ENCODE measurements at places on chromosomes 3 and 15.

GRCh38 chr15:98123297-98123696 lies 162.8 kb downstream of the ARRDC4 start:
- DNase-seq = no peak

DNA sequence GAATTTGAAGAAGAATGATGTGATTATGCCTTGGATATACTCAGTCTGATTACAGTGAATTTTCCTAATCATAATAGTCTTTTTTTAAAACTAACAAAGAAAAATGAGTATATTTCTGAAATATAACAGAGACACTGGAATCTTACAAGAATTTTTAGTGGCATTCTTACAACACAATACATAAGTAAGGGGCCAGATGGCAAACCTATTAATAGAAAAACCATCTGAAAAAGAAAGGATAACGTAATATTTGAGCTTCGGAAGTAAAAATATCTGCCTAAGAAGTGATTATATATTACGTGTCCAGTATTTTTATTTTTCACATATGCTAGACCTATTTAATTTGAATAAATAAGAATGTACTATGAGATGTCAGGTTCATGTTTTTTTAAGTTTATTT lies 452.8 kb downstream of the NAALADL2 start:
- no peak for DNase-seq

GRCh38 chr15:85137489-85138168 lies 156.0 kb downstream of the PDE8A start:
- no peak for DNase-seq

- DNase-seq = peak; percentile 39
Measured at GRCh38 chr3:44762170-44762677, 630 bp downstream of the KIF15 start.

GRCh38 chr15:61243983-61244593 lies 15.0 kb upstream of the RORA start:
- no peak for DNase-seq

- peak; percentile 56 for DNase-seq
Measured at GRCh38 chr3:98811048-98811447, 47.9 kb downstream of the ST3GAL6 start.

- no peak for DNase-seq
Measured at GRCh38 chr3:127954640-127955039, 39.6 kb downstream of the KBTBD12 start.

DNA sequence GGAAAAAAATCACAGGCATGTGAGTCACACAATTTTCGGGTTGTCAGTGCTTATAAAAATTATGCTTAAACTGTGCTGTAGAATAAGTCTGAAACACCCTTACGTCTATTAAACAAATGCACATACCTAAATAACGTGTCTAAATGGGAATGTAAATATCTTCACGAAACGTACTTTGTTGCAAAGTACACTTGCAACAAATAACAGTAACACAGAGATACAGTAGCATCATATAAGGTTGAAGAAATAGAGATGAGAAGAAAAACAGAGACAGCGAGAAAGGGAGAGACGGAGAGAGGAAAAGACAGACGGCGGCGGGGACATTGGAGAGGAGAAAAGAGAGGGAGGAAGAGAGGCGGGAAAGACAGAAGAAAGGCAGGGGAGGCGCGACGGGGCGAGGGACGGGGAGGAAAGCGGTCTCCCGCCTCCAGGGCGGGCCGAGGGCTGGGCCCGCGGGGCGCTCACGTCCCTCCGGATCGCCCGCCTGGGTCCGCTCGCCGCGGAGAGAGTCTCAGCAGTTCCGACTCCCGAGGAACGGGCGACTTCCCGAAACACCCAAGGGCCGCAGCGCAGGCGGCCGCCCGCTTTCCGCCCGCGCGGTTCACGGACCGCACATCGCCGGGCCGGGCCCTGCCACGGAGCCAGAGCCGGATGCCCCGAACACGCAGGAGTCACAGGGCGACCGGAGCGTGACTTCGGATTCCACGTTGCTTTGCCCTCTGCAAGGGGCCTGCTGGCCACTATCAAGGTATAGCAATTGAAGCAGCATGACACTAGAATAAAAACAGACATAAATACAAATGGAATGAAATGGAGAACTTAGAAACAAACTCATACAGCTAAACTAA lies 153.4 kb downstream of the LMLN start:
- peak; percentile 36 for DNase-seq

DNA sequence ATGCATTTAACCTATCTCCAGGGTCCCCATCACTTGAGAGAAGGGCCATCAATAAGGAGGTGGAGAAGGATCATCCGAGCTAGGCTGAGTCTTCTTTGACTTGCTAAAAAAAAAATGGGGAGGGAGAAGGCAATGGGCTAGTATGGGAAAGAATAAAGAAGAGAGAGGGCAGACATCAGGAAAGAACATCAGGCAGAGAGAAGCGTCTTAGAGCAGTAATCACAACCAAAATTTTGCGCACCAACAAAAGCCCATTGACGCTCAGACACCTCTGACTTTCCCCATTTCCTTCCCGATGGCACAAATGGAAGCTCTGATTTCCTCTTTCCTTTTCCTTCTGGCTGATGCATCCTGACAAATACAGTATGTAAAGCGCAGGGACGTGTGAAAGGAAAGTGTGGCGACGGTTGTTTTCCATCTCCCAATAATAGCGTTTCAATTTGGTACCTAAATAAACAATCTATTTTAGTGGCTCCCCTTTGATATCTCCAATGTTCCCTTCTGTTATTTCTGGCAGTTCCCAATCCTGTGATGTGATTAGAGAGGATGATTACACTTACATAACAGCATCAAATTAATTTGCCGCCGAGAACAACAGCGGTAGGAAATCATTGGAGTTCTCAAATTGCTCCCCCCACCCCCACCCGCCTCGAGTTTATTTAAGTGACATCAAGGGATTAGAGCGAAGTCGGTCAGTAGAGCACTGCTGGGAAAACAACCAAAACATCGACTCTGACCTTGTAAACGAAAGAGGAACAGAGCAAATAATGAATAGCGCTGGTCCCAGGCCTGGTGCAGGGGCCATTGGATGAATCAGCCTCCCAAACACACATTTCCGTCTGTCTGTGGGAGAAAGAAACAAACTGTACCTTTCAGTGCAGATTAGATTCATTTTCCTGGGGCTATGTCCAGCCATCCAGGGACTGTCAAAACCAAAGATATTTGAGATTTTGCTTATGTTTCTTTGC lies 273.3 kb upstream of the ICE2 start:
- DNase-seq = no peak

- no peak for DNase-seq
Measured at GRCh38 chr3:80550174-80550573, 782.4 kb upstream of the ROBO1 start.

GRCh38 chr3:194168994-194169393 lies 33.0 kb downstream of the HES1 start:
- DNase-seq = peak; percentile 46

DNA sequence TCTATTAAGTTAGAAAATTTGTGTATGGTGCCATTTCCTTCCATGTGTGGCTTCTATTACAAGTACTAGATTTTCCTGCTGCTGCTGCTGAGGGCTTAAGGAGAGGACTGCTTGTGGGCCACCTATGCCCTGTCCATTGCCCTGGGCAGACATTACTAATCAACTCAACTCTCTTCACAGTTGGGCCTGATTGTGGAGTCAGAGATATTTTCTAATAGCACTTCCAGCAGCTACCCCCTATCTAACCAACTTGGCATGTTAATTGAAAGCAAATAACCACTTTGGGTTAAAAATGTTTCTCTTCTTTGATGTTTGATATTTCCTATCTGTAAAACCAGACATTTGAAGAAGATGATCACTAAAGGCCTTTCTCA lies 242.0 kb downstream of the EDEM1 start:
- no peak for DNase-seq

DNA sequence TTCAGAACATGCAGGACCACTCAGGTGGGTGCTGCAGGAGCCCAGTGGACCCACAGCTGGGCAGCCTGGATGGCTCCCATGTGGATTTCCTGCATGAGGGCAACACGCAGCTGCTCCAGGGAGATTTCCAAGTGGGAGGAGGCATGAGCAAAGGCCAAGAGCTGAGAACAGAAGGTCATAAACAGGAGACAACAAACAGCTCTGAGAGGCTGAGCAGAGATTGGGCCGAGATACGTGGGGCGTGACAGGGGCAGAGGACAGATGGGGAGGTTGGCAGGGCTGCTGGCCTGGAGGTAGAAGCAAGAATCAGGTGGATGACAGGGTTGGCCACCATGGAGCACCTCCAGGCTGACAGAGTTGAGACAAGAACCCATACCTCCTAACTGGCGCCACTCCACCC lies 2.9 kb downstream of the PHGR1 start:
- no peak for DNase-seq

DNA sequence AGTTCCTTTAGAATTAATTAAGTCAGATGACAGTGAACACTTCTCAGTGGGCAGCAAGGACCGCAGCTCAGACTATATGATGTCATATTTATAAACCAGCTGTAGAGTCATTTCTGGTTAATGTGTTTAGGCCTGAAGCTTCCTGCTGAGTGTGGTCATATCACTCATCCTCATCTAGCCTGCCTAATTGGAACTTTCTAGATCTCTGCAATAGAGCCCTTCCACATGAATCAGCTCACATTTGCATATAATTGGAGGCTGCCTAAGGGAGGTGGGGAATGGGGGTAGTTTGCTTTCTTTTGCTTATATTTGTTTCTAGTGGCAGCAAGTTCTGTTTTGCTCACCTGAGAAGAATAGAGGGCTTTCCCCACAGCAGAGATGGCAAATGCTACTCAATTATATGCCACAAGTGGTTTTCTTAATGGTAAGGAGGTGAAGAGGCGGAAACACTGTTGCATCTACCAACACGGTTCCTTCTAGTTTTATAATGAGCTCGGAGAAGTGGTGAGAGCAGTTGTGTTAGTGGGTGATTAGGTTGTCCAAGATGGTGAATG lies 148.1 kb downstream of the KLHL25 start:
- peak; percentile 18 for DNase-seq

DNA sequence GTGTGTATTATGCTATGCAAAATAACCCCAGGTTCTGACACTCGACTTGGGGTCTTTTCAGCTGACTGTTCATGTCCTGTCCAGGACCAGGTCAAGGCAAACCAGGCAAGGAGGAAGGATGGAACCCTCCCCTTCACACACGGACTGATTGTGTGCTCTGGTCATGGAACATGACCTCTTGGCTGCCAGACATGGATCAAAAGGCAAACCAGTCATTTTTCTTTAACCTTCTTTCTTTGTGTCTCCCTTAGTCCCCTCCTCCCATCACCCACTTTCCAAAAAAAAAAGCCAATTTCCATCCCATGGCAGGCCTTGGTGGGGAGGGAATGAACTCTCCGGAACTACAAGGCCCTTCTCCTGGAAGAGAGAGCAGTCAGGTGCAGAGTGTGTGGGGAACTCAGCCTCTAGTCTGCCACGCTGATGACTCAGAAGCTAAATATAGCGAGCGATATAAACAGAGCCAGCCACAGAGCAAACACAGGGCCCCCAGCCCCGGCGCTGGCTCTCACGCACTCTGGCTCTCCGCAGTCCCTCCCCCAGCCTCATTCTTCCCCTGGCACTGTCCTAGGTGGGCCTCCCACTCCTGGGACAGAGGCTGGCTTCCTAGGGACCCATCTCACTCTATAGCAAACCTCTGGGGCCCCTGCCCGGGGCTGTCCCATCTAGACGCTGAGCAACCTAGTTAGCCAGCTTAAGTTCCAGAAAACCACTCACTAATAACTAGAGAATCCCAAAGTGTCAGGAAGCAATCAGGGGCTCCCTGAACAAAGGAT lies 10.0 kb downstream of the BMF start:
- peak; percentile 97 for DNase-seq

DNA sequence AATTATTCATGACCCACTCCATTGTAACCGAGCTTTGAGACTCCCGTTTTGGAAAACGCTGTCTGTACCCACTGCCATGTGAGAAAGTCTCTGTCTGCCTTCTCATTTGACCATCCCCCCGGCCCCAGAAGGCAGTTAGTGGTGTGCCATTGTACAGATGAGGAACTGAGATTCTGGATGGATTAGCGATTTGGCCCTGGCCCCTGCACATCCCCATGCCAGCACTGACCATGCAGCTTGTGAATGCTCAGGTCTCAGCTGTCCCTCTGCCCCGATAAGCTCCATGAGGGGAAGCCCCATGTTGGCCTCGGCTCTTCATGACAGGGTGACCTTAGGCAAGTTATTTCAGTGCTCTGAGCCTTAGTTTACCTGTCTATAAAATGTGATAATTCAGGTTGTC lies 153.0 kb upstream of the SMAD3 start:
- DNase-seq = no peak

DNA sequence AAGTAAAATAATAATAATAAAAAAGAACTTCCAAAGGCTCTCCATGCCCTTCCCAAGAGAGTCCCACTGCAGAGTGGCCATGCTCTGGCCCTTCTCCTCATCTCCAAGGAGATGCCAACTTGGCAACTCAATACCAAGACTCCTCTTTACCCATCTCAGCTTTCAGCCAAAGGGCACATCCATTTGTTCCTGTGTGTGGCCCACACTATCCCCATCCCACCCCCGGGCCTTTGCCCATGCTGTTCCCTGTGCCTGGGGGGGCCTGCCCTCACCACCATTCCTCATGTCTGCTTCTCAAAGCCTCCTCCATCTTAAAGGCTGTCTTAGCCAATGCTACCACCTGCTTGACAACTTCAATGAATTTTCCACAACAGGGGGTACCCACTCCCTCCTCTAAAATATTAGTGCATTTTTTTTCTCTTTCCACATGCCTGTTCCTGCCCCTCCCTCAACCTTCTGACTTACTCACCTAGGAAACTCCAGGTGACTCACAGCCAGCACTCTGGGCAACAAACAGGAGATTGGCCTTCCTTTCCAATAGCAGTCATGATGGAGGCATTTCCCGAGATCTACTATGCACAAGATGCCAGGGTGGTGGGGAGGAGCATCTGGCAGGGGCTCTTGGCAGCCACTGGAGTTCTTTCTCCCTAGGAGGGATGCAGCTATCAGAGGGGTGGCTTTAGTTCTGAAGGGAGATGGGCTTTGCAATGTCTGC lies 109.4 kb upstream of the SMAD3 start:
- no peak for DNase-seq

DNA sequence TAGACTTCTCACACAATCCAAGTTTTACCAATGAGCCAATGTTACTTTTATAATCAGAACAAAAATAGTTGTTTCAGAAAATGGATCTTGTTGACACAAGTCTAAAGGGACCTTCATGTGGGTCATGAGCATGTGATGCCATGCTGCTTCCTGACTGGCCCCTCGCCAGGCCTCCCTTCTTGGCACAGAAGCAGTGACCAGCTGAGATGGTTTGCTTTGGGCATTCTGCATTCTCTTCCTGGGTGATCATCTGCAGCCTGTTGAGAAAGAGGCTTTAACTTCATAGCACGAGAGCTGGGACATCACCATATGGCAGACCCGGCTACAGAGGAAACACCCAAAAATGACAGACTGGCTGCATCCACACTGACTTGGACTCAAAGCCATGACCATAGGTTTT lies 45.7 kb downstream of the TGM4 start:
- no peak for DNase-seq

- DNase-seq = no peak
Measured at GRCh38 chr3:78872195-78872594, 895.6 kb downstream of the ROBO1 start.

GRCh38 chr15:74451861-74452835 lies 8.8 kb downstream of the UBL7 start:
- DNase-seq = no peak
